ENCODE measurements at places on chromosomes 7 and 10.

DNA sequence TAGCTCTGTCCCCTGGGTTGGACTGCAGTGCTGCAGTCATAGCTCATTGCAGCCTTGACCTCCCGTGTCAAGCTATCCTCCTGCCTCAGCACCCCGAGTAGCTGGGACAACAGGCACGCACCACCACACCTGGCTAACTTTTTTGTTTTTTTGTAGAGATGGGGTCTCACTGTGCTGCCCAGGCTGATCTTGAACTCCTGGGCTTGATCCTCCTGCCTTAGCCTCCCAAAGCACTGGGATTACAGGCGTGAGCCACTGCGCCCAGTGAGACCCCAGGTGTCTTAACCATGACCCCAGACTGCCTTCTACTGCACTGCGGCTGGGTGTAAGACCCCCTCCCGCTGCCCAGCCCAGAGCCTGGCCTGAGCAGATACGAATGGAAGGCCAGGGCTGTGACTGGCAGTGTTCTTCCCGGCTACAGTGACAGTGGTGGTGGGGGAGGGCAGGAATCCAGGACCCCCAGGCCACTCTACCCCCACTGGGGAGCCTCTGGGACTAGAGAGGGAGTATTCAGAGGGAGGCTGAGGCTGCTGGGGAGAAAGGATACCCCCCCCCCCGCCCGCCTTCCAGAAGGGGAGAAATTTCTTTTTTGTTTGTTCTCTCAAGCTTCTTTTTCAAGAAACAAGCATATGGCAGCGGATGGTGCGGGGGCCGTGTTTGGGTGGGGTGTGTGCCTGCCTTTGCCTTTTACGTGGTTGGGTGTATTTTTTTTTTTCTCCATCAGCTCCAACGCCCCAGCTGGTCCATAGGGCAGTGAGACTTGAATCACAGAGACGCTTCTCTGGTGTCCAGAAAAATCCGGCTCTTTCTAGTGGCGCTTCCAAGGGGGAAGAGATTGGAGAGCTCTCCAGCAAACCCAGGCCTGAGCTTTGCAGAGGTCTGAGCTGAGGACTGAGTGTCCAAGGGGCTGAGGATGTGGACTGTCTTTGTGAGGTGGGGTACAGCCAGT lies 36.6 kb downstream of the GTF2IRD1 start:
- ATAC-seq, result no peak

DNA sequence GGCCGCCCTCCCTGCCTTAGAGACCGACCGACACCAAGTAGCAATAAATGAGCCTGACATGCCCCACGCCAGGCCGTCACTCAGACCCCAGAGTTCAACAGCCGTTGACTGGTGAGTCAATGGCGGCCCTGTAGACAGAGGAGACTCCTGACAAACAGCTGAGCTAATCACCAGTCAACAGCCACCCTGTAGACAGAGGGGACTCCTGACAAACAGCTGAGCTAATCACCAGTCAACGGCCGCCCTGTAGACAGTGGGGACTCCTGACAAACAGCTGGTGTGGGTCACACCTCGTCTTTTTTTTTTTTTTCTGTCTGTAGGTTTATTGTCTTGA lies 16.9 kb upstream of the KNDC1 start:
- ATAC-seq, result no peak

DNA sequence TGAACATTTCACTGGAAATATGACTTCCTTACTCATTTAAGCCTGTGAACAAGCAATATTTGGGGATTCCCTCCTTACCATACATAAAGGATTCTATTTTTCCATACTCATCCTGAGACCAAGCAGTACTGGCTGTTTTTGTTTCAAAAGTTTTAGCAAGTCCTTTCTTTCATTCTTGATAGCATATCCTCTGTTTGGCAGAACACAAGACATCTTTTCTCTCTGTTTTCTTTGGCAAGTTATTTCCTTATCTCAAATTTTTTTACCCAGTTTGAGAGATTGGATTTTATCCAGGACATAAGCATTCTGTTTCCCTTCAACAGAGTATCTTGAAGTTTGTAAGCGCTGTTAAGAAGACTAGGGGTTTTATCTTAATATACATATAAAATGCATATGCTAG lies 3.0 kb upstream of the WASL start:
- no peak for ATAC-seq

GRCh38 chr10:9175200-9175599 lies 1120.7 kb downstream of the GATA3 start:
- ATAC-seq, result no peak

DNA sequence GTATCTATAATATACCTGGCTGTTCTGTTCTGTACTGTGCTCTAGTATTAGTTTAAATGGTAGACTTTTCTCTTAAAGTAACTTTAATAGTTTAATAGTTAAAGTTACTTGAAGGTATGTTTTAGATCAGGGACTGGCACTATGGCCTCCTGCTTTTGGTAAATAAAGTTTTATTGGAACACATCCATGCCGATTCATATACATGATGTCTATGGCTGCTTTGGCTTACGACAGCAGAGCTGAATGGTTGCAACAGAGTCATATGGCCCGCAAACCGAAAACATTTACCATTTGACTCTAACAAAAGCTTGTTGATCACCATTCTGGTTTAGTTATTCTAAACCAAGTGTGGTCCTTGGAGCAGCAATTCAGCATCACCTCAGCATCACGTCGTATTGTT lies 6.7 kb downstream of the LUC7L2 start:
- no peak for ATAC-seq

GRCh38 chr7:1220977-1221745 lies 11.5 kb upstream of the UNCX start:
- no peak for ATAC-seq

DNA sequence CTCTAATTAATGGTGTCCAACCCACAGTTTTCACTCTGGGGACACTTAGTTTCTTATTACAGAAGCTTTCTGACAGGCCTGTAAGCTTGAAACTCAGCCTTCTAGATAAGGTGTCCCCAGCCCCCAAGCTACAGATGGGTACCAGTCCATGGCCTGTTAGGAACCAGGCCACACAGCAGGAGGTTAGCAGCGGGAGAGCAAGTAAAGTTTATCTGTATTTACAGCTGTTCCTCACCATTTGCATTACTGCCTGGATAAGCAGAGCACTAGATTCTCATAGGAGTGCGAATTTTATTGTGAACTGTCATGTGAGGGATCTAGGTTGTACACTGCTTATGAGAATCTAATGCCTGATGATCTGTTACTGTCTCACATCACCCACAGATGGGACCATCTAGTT lies 93.7 kb downstream of the TMEM26 start:
- ATAC-seq, result no peak

DNA sequence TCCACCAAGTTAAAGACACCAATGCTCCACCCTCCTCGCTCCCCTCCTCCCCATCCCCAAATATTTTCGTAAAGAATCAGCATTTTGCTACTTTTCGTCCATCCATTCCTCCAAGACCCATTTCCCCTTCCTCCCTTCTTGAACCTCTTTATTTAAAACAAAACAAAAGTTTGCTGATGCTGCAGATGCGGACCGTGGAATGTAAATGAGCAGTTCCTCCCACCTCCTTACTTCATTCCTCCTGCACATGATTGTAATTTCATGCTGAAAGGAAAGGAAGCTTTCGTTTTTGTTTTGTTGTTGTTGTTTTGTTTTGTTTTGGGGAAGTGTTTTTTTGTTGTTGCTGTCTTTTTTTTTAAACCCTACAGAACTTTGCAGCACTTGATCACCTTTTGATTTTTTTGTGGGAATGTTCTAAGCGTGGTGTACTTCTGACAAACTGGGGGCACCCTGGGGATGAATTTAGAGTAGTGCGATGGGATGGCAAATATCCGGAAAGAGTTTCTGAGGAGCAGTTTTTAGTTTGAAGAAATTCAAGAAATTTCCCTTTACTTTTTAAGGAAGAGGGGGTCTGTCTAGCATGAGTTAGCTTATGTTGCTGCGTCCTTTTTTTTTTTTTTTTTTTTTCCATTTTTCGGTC lies 177.3 kb downstream of the TCF7L2 start:
- no peak for ATAC-seq

GRCh38 chr10:103882285-103883007 lies 27.1 kb upstream of the SH3PXD2A start:
- no peak for ATAC-seq

DNA sequence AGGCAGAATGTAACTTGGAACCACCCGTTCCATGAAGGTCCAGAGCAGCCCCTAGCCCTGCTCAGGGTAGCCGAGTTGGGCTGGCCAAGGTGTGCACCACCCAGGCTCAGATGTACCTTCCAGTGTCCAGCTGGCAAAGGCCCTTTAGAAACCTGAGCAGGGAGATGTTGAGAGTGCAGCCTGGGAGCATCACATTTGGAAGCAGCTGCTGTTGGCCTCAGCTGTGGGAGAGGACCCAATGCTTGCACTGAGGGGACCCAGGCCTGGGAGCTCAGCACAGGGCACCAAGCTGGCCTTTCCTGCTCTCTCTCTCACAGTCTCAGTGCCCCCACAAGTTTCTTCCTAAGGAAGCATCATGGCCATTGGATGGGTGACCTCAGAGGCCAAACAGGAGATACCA lies 33.5 kb downstream of the ANXA8 start:
- ATAC-seq, result no peak

GRCh38 chr10:106957823-106958588 lies 206.5 kb downstream of the SORCS1 start:
- ATAC-seq, result peak; percentile 44

- ATAC-seq, result no peak
Observed at GRCh38 chr7:137017221-137017620, 148.8 kb downstream of the CHRM2 start.

GRCh38 chr7:91519241-91520158 lies 255.3 kb downstream of the FZD1 start:
- no peak for ATAC-seq

DNA sequence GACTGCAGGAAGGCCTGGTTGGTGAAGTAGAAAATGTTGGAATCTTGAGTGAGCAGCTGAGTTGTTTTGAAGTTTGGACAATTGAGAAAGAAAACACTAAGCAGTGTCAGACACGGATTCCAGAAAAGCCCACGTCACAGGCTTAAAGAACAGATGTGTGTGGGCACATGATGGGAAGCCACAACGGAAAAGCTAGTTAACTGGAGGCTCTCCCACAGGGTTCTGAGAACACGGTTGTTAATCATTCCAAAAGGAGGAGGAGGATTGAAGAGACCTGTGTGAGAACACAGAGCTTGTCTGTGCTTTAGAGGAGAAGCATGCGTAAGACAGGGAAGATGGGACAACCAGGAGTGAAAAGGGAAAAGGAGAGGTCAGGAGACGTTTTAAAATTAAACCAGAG lies 42.6 kb downstream of the SHH start:
- no peak for ATAC-seq

- no peak for ATAC-seq
Observed at GRCh38 chr7:90383861-90384260, 19.4 kb upstream of the CLDN12 start.

GRCh38 chr7:918118-918425 lies 36.4 kb downstream of the ADAP1 start:
- no peak for ATAC-seq

DNA sequence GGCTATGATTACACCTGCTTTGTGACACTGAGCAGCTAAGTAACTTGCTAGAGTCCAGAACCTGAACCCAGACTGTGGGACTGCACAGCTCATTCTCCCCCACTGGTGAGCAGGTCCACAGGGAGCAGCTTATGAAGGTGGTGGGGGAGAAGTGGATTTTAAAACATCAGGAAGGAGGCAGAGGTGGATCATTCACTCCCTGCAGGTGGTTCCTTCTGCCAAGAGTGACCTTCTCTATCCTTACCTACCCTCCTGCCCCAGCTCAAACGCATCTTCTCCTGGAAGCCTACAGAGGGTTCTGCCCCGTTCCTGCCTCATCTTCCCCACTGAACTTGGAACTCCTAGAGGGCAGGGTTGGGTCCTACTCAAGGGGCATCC lies 539 bp upstream of the FAM241B start:
- no peak for ATAC-seq

DNA sequence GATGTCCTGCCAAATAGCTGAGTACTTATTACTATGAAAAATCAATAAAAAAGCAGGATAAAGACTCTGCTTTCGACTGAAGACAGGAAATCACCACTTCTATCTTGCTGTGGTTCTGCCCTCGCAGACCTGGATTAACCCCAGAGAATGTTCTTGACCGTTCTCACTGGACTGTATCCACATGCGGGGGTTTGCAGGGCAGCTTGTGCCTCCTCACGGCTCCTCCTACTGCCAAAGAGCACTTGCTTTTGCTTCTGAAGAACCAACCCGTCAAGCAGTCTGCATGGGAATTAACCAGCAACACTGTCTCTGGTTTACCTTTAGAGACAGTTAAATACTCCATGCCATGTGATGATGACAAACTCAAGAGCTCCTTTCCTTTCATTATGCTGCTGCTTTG lies 184.0 kb downstream of the GFRA1 start:
- no peak for ATAC-seq

DNA sequence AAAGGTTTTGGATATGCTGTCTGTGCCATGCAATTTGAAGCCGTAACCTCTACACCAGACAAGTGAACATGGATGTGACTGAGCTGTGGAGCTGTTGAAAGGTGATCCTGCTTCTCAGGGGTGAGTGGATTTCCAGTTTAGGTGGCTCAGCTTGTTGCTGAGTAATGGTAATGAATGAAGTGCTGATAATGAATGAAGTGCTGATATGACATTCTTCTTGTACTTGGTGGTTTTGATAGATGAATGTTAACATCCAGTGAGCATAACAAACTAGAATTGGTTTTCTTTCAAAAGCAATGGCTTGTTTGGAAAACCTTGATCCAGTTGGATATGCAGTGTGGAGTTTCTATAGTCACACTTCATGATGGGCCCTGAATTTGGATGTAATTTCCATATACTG lies 89.7 kb upstream of the FZD8 start:
- no peak for ATAC-seq

DNA sequence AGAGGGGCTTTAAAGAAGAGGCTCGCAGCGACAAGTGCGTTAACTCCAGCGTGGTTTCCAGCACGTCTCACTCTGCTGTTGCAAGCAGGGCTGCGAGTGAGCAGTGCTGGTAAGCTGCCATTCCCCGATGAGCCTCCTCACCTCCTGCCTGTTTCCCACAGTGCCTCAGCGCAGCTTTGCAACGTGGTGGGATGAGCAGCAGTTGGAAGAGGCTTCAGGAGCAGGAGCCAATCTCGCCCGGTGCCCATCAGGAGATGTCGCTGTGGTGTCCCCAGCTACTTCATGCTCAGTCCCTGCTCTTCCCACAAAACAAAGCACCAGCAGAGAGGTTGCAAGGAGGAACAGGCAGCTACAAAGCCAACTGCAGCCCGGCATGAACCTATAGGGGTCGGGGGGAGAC lies 2.4 kb upstream of the ADARB2 start:
- ATAC-seq, result no peak

- ATAC-seq, result no peak
Observed at GRCh38 chr7:85405016-85405902, 218.4 kb upstream of the SEMA3D start.

DNA sequence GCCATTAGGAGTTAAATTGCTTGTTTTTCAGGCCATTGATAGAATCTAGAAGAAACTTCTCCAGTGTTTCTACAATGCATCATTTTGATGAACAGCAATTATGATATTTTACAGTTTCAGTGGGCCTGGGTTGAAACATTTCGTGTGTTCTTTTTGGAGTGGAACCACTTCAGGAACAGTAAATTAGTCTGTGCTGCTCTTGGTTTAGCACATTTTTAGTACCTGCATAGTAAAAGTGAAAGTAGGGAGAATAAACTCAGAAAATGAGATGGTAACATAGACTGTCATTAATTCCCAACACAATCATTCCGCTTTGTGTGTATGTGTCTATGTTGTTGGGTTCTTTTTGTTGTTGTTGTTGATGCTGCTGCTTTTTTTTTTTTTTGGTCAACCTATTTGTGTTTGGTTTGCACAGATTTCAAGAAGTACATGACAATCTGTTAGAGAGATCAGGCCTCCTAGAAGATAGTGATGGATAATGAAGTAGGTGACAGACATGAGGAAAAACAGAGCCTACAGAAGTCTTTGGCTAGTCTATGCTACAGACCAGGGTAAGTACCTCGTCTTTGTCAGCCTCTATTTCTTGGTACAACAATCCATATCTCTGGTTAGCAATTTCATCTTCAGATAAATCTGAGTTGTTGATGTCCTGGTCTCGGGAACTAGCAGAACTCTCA lies 154.0 kb upstream of the TARP start:
- no peak for ATAC-seq
